ENCODE measurements at places on chromosomes 4 and X. TPM values are rescaled to one million over a fixed set of nuclear protein-coding genes. Genes with fewer than 3 reads are reported as not detected.
A peak's percentile ranks its signal among the peaks of the same experiment; 100 is the strongest.

GRCh38 chrX:130995439-130995838 lies 62.7 kb upstream of the ARHGAP36 start:
- no peaks in the 10 kb centered on the region for H3K36me3 ChIP-seq
- no peaks in the 10 kb centered on the region for H3K27me3 ChIP-seq
- no peaks in the 10 kb centered on the region for H3K4me1 ChIP-seq
- H3K4me3 ChIP-seq = no peak overlapping the region
- no peak overlapping the region for H3K27ac ChIP-seq

DNA sequence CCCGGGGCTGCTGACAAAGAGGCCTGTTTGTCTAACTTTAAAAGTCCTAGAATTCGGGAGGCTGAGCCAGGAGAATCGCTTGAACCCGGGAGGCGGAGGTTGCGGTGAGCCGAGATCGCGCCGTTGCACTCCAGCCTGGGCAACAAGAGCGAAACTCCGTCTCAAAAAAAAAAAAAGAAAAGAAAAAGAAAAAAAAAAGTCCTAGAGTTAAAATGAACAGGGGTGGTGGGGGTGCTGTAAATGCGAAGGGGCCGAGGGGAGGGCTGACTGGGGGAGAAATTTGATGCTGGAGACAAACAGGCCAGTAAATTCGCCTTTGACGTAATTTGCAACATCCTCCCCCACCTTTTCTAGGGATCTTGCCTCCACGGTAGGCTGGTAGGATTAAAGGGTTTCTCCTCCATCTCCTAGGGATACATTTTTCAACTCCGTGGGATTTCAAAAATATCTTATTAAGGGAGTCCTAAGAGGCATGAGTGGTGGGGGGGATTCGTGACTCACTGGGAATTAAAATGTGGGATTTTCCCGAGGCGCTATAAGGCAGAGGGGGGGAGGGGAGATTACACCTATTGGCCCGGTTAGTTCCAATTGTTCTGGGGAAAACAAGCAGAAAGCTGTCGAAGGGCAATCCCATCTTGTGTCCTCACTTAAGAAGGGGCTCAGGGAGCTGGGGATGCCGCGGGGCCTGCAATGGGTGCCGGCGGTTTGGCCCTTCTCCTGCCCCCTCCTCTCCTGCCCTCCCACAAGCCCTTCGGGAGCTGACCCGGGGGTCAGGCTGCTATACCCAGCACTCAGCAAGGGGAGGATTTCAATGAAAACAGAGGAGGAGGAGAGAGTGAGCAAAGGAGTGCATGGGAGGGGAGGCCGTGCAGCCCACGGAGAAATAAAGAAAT lies 3.0 kb upstream of the BCOR start:
- DNase-seq = no peak
- no peak overlapping the region for H3K27ac ChIP-seq
- H3K4me3 ChIP-seq = no peak overlapping the region
- H3K36me3 ChIP-seq = no peaks in the 10 kb centered on the region

- no peaks in the 10 kb centered on the region for H3K36me3 ChIP-seq
- DNase-seq = no peak
- no peak overlapping the region for H3K4me3 ChIP-seq
- no peak overlapping the region for H3K27ac ChIP-seq
Measured at GRCh38 chr4:93841803-93842345, 13.3 kb downstream of the ATOH1 start.

- peaks cover 2% of the 10 kb centered on the region for H3K27me3 ChIP-seq
- H3K27ac ChIP-seq = no peak overlapping the region
- no peaks in the 10 kb centered on the region for H3K36me3 ChIP-seq
- H3K4me1 ChIP-seq = no peaks in the 10 kb centered on the region
- H3K4me3 ChIP-seq = no peak overlapping the region
Measured at GRCh38 chr4:94678896-94679295, 78.9 kb upstream of the BMPR1B start.

GRCh38 chr4:53693909-53694308 lies 102.6 kb upstream of the LNX1 start:
- H3K27me3 ChIP-seq = peaks cover 31% of the 10 kb centered on the region
- no peaks in the 10 kb centered on the region for H3K36me3 ChIP-seq
- peaks cover 2% of the 10 kb centered on the region for H3K4me1 ChIP-seq
- DNase-seq = no peak

DNA sequence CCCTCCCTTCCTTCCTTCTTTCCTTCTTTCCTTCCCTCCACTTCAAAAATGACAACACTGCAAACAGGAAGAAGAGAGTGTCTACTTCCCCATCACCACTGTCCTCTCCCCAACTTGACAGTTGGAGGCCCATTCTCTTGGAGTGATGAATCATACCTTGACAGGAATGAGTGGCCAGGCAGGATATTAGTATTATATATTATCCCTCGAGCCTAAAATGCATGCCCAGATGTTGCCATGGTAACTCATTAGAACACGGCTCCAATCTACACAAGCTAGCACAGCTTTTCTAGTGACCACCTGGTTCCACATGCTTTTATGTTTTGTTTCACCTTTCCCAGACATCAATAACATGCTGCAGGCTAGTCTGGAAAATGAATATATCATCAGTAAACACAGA lies 71.3 kb upstream of the LHFPL1 start:
- no peaks in the 10 kb centered on the region for H3K4me1 ChIP-seq
- H3K36me3 ChIP-seq = no peaks in the 10 kb centered on the region
- H3K27me3 ChIP-seq = no peaks in the 10 kb centered on the region
- H3K27ac ChIP-seq = no peak overlapping the region

GRCh38 chr4:36753048-36753447 lies 471.6 kb downstream of the DTHD1 start:
- H3K36me3 ChIP-seq = no peaks in the 10 kb centered on the region
- H3K27ac ChIP-seq = no peak overlapping the region
- DNase-seq = no peak

- H3K36me3 ChIP-seq = peaks cover 4% of the 10 kb centered on the region
- H3K4me3 ChIP-seq = no peak overlapping the region
- no peaks in the 10 kb centered on the region for H3K4me1 ChIP-seq
- H3K27me3 ChIP-seq = peaks cover 2% of the 10 kb centered on the region
Measured at GRCh38 chr4:4775493-4776004, 83.9 kb upstream of the MSX1 start.

GRCh38 chr4:32172761-32173160 lies 1452.6 kb downstream of the PCDH7 start:
- no peak overlapping the region for H3K27ac ChIP-seq
- DNase-seq = no peak
- no peaks in the 10 kb centered on the region for H3K36me3 ChIP-seq
- no peak overlapping the region for H3K4me3 ChIP-seq
- H3K27me3 ChIP-seq = no peaks in the 10 kb centered on the region

DNA sequence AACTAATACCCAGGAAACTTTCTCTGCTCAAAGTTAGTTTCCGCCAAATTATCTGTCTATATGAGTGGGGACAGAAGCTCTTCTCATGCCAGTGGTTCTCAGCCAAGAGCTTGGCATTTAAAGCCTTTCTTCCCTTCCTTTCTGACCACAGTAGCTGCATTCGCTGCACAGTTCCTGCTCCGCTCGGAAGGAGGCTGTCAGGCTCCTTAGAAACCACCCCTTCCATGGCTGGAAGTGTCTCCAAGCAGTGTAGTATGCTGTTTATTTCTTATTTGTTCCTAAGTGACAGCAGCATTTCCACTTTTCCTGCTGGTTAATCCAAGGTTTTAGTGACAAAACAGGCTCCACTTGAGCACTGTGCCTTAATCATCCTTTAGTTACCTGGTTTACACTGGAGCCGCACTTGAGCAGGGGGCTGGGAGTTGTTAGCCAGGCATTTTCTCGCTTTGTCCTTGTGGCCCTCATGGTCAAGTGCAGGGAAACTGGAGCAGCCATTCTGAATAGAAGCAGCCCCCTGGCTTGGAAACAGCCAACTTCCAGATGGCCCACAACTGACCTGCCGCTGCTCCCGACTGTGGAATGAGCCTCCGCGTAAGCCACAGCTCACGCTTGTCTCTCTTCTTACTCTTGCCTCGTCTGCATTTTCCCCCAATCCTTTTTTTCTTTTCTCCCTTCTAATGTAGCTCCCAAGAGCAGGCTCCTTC lies 739.4 kb upstream of the TENM3 start:
- H3K27me3 ChIP-seq = peaks cover 4% of the 10 kb centered on the region
- no peak overlapping the region for H3K27ac ChIP-seq
- H3K36me3 ChIP-seq = no peaks in the 10 kb centered on the region
- H3K4me1 ChIP-seq = no peaks in the 10 kb centered on the region
- no peak overlapping the region for H3K4me3 ChIP-seq
- no peak for DNase-seq

DNA sequence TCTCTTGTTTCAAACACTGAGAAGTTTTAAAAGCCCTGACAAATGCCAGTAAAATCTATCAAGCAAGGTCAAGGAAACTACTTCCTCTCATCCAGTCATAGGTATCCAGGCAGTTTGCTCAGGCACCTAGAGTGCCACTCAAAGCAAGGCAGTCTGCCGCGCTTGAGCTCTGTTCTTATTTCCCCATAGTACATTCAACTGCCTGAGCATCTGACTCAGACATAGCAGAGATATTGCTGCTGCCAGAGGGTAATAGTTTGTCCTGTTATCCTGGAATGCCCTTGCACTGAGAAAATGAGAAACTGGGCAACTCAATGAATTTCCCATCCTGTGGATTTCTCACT lies 16.1 kb upstream of the ATP8A1 start:
- H3K27me3 ChIP-seq = no peaks in the 10 kb centered on the region
- no peaks in the 10 kb centered on the region for H3K36me3 ChIP-seq
- H3K4me1 ChIP-seq = peaks cover 67% of the 10 kb centered on the region
- peak overlapping the region; percentile 94 for H3K27ac ChIP-seq
- no peak for DNase-seq
- H3K4me3 ChIP-seq = peak overlapping the region; percentile 81

DNA sequence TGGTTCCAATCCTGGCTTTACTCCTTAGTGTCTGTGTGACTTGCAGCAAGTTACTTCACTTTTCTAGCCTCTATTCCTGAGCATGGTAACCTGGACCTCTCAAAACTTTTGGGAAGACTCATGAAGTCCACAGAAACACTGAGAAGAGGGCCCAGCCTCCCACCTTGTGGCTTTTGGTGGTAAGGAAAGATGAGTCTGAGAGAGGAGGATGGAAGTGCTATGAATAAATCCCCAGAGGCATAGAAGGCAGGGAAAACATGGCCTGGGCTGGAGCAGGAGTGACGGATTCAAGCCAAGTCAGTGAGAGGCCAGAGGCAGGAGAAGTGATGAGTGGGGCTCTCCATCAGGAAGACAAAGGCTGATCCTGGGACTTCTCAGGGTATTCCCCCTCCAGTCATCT lies 10.9 kb upstream of the MAGEA4 start:
- no peaks in the 10 kb centered on the region for H3K27me3 ChIP-seq
- no peaks in the 10 kb centered on the region for H3K36me3 ChIP-seq
- H3K27ac ChIP-seq = no peak overlapping the region
- no peak for DNase-seq
- no peaks in the 10 kb centered on the region for H3K4me1 ChIP-seq
- no peak overlapping the region for H3K4me3 ChIP-seq

- no peak for DNase-seq
Measured at GRCh38 chrX:12423346-12423745, 285.1 kb downstream of the FRMPD4 start.

DNA sequence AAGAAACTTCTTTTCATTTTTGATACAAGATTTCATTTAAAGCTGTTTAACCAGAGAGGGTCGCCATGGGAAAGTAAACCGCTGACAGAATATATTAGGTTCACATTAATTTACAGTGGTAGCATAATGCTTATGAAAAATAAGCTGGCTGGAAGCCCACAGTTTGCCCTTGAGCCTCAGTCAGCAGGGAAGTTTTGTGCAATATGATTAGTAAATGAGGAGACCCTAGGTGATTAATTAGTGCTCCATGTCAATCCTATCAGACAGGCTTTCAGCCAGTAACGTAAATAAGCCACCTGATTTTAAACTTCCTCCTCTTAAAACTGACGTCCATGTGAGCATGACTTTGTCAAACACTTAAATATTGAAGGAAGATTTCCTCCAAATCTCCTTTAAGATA lies 134.2 kb downstream of the TSPAN5 start:
- peaks cover 35% of the 10 kb centered on the region for H3K4me1 ChIP-seq
- DNase-seq = no peak
- H3K27me3 ChIP-seq = no peaks in the 10 kb centered on the region
- H3K36me3 ChIP-seq = no peaks in the 10 kb centered on the region
- H3K27ac ChIP-seq = no peak overlapping the region

GRCh38 chr4:179110816-179111215 lies 1668.6 kb upstream of the AGA start:
- no peak overlapping the region for H3K27ac ChIP-seq
- no peaks in the 10 kb centered on the region for H3K36me3 ChIP-seq
- no peak for DNase-seq
- H3K4me3 ChIP-seq = no peak overlapping the region

DNA sequence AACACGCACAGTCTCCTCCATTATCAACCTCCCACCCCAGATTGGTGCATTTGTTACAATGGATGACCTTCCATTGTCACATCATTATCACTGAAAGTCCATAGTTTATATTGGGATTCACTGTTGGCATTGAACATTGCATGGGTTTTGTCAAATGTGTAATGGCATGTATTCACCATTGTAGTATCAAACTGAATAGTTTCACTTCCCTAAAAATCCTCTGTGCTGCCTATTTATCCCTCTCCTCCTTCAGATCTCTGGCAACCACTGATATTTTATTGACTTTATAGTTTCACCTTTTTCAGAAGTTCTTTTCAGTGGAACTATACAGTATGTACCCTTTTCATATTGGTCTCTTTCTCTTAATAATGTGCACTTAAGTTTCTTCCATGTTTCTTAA lies 1565.4 kb downstream of the PCDH18 start:
- no peaks in the 10 kb centered on the region for H3K27me3 ChIP-seq
- no peaks in the 10 kb centered on the region for H3K36me3 ChIP-seq
- H3K27ac ChIP-seq = no peak overlapping the region
- no peak overlapping the region for H3K4me3 ChIP-seq

- H3K27me3 ChIP-seq = peaks cover 12% of the 10 kb centered on the region
- DNase-seq = no peak
- no peaks in the 10 kb centered on the region for H3K4me1 ChIP-seq
- H3K36me3 ChIP-seq = no peaks in the 10 kb centered on the region
- H3K27ac ChIP-seq = no peak overlapping the region
Measured at GRCh38 chr4:74320559-74321118, 12.4 kb downstream of the EPGN start.

GRCh38 chrX:124362072-124362471 lies 15.7 kb downstream of the SH2D1A start:
- peaks cover 29% of the 10 kb centered on the region for H3K36me3 ChIP-seq
- DNase-seq = no peak
- peaks cover 24% of the 10 kb centered on the region for H3K4me1 ChIP-seq
- H3K4me3 ChIP-seq = no peak overlapping the region
- no peaks in the 10 kb centered on the region for H3K27me3 ChIP-seq

DNA sequence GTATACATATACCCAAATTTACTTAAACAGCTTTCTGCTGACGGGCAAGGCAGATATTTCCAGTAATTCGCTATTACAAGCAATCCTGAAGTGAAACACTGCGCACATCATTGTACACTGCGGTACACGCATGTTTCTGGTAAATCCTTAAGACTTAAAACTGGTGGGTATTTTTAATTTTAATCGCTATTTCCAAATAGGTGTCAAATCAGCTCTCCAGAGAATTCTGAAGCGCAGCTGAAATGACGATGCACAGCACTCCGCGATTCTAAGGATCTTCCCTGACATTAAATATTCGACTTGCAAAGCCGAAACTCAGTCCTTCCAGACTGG lies 361 bp downstream of the TMEM128 start:
- DNase-seq = no peak
- peak overlapping the region; percentile 99 for H3K27ac ChIP-seq
- H3K27me3 ChIP-seq = no peaks in the 10 kb centered on the region
- peak overlapping the region; percentile 96 for H3K4me3 ChIP-seq

- H3K27me3 ChIP-seq = peaks cover 38% of the 10 kb centered on the region
- peaks cover 2% of the 10 kb centered on the region for H3K4me1 ChIP-seq
- H3K27ac ChIP-seq = no peak overlapping the region
- H3K4me3 ChIP-seq = no peak overlapping the region
- DNase-seq = no peak
Measured at GRCh38 chr4:171809854-171810253, 3.4 kb upstream of the GALNTL6 start.

MTTP gene
- total RNA-seq = not detected

FRYL gene
- 119 TPM for total RNA-seq

NALF2 gene
- total RNA-seq = not detected

ZRSR2 gene
- total RNA-seq = 22.4 TPM

NDNF gene
- total RNA-seq = not detected

ZNF518B gene
- total RNA-seq = 62.5 TPM

HSD17B13 gene
- 1.5 TPM for total RNA-seq

Data from naive thymus-derived CD8-positive, alpha-beta T cell (primary cell).